ENCODE measurements at places on chromosomes 3 and 15.

DNA sequence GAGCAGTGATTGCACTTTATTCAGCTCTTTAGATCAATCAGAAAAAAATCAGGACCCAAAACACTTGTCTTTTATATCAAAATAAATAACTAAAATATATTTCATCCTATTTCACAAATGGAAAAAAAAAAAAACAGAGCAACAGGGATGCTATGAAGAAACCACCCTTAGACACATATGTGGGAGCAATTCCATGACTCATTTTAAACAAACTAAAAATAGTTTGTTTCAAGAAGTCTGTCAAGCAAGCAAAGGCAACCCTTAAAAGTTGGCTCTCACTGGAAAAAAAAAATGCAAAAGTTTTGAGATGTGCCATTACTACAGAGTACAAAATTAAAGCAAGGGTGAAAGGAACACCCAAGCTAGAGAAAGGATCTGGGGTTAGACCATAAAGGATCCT, 5.7 kb downstream of the ATP13A3 start:
- no peak for DNase-seq

- no peak for DNase-seq
These were observed 23.5 kb downstream of the KIF9 start for GRCh38 chr3:47259114-47259513.

DNA sequence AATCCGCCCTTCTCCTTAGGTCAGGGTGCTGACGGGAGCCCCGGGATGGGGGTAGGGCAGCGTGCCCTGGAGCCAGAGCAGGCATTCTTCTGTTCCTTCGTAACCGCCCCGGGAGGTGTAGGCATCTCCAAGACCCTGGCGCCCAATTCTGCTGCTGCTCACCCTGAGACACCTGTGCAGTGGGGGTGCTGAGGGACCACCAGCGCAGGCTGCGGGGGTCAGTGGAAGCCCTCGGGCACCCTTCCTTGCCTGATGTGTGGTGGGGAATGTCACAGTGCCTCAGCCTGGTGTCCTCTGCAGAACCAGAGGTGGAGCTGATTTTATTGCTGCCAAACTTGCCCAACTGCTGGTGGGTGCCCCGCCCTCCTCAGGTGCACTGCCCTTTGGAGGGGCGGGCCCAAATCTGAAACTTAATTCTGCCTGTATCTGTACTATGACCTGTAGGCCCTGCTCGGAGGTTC, 7.3 kb downstream of the CSK start:
- DNase-seq = no peak

DNA sequence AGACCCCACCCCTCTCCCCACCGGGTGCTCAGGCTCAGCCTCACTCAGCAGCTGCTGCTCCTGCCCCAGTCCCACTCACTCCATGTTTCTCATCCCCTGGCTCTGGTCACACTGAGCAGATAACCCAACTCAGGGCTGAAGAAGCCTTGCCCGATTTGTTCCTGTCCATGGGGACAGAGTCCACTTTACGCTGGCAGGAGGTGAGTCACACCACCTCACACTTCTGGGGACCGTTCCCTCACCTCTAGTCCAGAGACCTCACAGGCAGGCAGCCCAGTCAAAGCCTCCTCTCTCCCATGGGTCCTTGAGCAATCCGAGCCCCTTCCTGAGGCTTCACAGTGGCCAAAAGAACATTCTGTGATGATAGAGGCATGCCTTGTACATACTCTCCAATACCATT, 1.4 kb downstream of the CIDEC start:
- DNase-seq = no peak

- no peak for DNase-seq
These were observed 35.1 kb downstream of the TRIP4 start for GRCh38 chr15:64422697-64423096.

GRCh38 chr15:82871832-82872484, 62.5 kb downstream of the WHAMM start:
- DNase-seq = no peak

DNA sequence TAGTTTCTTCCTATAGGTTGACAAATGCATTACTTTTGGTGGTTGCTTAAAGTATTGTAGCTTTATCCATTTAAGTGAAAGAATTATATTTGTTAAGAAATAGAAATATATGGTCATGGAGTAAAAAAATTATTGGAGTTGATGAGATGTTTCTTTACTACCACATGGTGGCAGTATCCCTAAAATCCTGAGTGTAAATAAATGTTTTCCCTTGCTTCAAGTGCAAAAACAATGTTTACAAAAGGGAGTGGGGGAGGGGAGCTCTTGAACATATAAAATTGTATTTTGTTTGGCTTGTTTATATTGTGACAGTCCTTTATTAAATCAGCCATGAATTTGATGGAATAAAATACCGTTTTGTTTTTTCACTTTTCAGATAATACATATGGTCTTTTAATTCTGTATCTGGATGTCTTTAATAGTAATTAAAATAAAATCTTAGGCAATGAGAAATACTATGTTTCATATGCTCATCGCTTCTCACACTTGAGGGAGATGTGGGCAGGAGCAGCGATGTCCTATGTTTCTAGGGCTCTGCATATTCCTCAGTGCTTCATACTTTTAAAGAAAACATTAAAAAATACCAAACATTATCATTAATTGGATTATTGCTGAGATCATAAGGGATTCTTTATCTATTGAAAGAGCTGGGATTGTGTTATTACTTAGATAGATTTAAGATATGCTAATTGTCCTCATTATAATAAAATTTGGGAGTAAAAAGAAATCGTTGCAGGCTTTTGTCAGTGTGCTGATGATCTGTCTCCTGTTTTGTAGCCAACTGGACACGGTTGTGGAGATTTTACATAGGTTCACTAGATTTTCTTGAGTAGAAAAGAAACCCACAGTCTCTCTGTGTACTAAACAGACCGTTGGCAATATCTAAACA, 349.7 kb downstream of the TUSC7 start:
- DNase-seq = no peak

DNA sequence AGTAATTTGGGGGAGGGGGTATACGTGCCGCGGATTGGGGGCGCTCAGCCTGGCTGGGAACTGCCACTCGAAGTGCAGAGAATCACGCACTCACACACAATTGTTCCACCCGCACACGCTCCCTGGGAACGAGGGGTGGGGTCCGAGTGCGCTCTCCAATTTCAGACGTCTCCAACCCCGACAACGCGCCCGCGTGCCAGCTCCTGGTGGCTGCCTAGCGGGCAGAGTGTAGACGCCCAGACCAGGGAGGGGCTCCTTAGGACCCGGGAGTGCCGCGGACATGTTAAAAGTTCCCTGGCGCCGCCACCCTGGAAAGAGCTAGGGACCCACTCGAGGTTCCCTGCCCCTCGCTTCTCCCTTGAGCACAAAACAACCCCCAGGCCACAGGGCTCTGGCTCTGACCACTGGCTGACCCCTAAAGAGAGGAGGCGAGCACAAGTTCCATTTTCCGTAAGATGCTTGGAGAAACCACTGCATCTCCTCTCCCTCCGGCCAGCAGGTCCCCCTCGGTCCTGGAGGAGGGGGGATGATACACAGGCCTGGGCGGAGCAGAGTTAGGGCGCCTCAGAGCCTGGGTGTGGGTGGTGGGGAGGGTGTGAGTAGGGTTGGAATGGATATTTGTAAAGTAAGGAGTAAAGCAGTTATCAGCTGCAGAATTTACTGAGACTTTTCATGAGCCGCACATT, 894 bp upstream of the ANKRD63 start:
- no peak for DNase-seq

DNA sequence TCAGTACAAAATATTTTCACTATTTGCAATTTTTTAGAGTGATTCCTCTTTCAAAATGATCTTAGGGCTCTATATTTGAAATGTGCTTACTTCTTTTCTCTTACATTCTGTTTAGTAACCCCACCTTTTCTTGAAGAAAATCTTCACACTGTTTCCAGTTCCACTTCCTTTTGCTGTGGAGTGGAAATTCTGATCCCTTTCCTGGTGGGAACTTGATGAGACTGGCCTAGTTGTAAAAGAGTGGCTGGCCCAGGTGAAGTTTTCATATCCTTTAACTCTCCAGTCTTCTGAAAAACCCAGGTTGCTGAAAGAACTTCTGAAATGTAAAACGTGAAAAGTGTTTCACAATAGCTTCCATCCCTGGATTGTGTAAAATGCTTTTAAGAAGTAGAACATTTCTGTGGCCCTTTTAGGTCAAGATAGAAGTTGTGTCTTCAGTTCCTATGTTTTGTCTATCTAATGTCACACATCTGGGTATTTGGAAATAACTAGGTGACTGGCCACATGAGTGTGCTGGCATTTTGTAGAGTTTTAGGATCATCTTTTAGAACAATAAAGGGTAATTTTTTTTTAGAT, 84.8 kb upstream of the LRIG1 start:
- DNase-seq = no peak

DNA sequence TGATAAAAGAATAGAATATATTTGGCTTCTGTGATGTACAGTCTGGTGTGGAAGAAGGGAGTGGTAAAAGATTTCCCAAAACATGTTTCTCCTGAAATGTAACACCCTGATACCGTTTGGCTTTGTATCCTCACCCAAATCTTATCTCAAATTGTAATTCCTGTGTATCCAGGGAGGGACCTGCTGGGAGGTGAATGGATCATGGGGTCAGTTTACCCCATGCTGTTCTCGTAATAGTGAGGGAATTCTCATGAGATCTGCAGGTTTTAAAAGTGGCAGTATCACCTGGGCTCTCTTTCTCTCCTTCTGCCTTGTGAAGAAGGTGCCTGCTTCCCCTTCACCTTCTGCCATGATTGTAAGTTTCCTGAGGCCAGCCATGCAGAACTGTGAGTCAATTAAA, 1070.8 kb downstream of the IGSF11 start:
- no peak for DNase-seq

GRCh38 chr15:47003568-47003967, 713.7 kb upstream of the SEMA6D start:
- DNase-seq = no peak
